Substantia nigra (tissue), 51 donors: ENCODE measurements at places on chromosomes 12 and 14.

DNA sequence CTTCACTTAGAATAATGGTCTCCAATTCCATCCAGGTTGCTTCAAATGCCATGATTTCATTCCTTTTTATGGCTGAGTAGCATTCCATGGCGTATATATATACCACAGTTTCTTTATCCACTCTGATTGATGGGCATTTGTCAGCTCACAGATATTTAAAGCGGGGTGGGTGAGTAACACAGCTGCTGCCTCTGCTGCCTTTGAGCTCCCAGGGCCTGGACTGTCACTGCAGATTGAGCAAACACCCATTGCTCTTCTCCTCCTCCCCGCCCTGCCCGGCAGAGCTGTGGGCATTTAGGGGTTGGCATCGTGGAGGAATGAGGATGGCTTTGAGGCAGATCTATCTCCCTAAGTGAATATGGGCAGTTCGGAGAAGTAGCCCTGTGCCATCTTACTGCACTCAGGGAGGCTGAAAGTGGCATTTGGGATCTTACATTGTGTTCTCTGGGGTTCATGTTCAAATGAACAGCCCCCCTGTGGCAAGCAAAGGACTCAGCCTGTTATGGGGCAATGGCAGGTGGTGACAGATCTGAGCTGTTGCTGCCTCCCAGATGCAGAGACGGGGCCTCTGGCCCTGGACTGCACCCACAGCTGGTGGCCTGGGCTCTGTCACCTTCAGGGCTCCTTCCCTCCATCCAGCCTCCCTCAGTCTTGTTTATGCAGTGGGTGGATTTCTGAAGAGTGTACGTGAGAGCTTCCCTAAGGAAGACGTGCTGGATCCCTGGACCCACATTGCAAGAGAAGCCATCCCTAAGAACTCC, 4.9 kb downstream of the RFLNA start:
- DNase-seq = no peak

DNA sequence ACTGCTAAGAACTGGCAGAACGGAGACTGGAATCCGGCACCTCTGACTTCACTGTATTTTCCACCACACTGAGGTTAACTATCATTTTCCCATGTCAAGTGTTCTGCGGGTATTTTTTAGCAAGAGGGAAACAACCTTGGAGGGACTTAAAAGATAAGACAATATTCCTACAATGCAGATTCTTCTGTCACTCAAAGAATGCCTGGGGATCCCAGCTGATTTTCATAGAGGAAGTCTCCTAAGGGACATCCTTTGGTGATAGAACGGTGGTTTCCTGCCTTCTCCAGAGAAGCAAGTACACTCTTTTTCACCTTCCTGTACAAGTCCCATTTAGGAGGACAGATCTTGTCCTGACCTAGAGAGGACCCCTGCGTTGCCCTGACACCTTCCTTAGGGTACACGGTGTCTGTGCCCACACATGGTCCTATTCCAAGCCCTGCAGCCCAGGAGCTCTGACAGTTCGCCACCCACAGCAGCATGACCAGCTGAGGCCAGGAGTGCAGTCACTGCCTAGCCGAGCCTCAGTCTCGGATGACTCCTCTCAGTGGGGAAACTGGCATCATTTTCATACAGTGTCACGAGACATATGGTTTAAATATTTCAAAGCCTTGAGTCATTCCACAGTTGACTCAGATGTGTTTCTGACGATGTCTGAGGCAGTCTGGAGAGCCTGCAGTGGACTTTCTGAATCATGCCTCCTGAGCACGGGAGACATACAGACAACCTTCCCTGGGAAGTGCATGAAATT, 181.3 kb upstream of the FKBP4 start:
- DNase-seq = no peak

DNA sequence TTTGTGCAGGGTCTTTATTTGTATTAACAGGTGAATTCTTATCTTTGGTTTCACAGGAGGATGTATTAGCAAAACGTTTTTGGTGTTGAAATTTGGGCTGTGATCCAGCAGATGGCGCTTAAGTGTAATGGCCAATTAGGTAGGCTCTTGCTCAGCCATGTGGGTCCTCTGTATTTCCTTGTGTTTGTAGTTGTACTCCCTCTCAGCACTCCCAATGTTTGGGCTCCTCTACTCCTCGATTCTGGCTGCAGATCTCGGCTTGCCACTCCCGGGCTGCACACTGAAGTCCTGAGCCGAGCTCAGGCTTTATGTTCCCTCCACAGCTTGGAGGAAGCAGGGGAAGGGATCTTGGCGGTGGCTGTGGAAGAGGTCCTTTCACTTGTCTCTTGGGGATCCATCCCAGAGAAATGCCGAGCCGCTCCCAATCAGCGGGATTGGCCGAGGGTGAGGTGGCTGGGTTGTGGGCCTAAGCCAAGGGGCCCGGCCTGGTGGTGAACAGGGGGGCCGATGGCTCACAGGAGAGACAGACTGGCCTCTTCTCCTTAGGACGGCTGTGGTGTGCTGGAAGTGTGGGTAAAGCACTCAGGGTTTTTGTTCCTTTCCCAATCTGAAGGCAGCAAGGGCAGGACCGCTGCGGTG, 133.7 kb downstream of the AEBP2 start:
- DNase-seq = no peak

DNA sequence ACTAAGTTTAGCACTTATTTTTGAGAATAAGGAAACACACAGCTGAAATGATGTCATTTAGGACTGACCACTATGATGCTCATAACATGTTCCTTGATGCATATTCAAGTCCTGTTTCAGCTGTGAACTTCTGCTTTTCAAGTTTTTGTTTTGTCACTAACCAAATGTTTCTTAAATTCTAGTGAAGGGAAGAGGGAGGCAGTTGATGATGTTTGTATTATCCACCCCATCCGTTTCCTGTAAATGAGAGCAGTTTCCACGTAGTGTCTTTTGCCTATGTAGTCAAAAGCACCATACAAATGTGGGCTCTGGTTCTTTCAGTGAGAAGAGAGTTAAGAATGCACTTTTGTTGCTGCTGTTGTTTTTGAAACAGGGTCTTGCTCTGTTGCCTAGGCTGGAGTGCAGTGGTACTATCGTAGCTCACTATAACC, 491.8 kb downstream of the PCNX1 start:
- DNase-seq = no peak

- no peak for DNase-seq
These were observed 69.7 kb downstream of the CMAS start for GRCh38 chr12:22115711-22116110.

DNA sequence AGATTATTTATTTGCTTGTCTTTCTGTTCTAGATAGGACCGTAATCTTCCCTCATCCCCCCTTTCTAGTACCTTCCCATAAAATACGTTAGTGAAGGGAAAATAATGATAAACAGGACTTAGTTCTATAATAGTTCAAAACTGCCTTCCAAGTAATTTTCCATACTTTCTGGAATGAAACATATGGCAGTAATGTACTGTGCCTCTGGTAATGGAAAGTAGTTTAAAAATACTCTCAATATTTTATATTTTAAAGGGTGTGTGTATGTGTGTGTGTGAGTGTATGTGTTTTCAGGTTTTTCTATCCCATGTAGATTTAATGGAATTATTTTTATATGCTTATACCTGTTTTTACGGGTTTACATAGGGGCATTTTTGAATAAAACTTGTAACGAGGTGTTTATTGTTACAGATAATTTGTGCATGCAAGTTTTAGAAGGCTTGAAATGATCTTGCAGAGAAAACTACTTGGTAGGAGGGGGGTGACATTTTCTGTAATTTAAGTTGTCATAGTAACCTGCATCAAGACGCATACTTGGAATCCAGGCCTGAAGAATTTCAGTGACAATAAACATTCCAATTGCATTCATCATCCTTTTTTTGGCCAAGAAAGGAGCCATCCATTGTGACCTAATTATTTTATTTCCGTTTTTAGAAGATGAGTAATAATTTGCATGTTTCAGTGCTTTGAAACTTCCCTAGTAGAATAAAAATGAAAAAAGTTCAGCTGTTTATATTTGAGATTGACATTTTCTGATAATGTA, 38.9 kb downstream of the RASSF8 start:
- no peak for DNase-seq

DNA sequence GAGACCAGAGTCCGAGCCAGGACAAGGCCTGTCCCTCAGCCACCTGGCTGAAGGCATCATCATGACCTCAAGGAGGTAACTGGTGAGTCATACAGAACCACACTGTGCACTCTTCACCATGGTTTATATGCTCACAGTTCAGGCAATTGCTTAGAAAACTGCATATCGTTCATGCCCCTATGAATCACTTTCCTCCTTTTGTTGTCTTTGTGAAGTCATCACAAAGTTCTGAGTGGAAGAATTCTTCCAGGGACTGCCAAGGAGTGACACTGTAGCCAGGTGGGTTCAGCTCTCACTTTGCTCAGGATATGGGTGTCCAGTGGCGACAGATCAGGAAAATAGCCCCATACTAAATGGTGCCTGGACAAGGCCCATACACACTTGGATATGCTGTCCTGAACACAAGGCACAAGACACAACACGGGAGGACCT, 92.5 kb downstream of the DPF3 start:
- no peak for DNase-seq

DNA sequence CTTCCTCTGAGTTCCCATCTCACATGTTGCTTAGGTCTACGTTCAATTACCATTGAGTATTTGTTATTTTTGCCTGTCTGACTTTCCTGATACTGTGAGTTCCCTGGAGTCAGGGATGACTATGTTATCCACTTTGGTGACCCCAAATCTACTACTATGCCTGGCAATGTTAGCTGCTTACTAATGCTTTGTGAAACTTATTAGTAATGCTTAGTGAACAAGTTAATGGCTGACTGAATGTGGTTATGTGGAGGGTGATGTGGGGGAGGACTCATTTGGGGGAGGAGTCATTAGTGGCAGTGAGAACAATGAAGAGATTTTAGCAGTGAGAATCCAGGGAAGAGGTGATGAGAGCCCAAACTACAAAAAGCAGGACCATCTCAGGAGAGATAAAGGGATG, 121.6 kb downstream of the KTN1 start:
- no peak for DNase-seq

GRCh38 chr14:32986791-32987540, 48.3 kb downstream of the NPAS3 start:
- peak; percentile 82 for DNase-seq

DNA sequence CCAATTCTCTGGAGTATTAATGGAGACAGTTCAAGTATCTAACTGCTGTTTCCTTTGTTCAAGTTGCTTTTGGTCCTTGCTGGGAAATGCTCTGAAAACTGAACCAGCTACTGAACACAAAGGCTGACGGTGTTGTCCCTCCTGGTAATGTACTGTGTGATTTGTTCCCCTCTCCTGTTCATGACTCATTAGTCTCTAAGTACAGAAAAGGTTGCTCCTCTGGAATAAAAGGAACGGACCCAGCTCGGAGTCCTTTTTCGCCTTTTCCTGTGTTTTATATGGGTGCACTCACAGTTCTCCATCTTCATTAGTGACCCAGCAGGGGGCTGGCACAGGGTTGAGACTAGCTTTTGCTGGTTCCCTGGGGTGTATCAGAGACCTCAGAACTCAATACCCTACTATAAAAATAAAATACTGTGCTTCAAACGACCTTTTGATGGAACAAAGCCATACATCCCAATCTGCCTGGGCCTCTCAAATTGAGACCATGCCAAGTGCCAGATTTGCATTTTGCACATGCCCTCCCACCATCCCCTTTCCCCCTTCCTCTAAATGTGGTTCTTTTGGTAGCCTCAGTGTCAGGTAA, 269.7 kb downstream of the RAD51B start:
- DNase-seq = no peak

- no peak for DNase-seq
These were observed 101.5 kb downstream of the ELK3 start for GRCh38 chr12:96295532-96296160.

DNA sequence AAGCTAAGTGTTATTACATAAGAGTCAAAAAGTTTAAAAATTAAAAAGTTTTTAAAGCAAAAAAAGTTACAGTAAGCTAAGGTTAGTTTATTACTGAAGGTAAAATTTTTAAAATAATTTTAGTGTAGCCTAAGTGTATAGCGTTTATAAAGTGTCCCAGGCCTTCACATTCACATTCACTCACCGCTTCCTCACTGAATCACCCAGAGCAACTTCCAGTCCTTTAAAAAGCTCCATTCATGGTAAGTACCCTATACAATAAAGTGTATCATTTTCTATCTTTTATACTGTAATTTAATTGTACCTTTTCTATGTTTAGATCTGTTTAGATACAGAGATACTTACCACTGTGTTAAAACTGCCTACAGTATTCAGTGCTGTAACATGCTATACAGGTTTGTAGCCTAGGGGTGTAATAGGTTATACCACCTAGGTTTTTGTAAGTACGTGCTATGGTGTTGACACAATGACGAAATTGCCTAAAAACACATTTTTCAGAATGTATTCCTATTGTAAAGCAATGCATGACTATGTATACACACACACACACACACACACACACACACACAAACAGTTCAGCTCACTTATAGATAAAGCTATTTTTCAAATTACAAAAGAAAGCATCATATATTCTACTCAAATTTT, 3.7 kb downstream of the CLEC14A start:
- DNase-seq = no peak

DNA sequence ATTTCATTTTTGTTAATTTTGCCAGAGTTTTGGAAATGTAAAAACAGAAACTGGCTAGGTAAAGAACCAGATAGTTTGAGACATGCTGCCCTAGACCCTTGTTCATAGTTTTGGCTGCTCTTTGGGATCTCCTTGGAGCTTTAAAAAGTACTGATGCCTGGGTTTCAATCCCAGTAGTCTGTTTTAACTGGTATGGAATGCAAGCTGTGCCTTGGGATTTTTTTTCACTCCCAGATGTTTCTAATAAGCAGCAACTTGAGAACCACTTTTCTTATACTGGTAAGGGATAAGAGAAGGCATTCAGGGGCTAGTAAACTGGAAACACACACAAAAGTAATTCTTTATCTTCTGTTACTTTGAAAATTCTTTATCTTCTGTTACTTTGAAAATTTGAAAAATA, 18.8 kb downstream of the SLC35F4 start:
- DNase-seq = no peak

DNA sequence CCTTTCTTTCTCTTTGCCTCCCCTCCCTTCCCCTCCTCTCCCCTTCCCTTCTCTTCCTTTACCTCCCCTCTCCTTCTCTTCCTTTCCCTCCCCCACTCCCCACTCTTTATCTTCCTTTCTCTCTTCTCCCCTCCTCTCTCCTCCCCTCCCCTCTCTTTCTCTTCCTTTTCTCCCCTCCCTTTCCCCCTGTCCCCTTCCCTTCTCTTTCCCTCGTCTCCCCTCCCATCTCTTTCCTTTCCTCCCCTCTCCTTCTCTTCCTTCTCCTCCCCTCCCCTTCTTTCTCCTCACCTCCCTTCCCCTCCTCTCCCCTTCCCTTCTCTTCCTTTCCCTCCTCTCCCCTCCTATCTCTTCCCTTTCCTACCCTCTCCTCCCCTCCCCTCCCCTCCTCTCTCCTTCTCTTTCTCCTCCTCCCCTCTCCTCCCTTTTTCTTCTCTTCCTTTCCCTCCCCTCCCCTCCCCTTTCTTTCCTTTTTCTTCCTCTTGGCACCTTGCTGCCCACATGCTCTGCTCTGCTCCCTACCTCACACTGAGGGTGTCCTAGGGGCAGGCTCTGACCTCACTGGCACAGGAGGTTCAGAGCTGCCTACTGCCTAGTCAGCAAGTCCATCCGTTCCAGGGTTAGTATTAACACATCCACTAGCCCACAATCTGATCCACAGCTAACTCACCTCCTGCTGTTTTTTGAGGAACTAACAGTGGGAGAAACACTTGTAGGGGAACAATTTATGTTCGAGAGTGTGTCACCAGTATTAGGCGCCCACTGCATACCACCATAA, 101.0 kb downstream of the NUAK1 start:
- no peak for DNase-seq

GRCh38 chr14:77032844-77033621, 4.5 kb upstream of the IRF2BPL start:
- peak; percentile 61 for DNase-seq
